Kidney epithelial cell (primary cell): ENCODE measurements at places on chromosomes 3 and 15. TPM values are rescaled to one million over a fixed set of nuclear protein-coding genes. Genes with fewer than 3 reads are reported as not detected.

Gene SLC22A13
- total RNA-seq, result 0.34 TPM in 1 of 2 replicates, not detected in the other

Gene EPHA6
- total RNA-seq, result not detected in 2 replicates

Gene CTXN2
- 0.14 TPM in 1 of 2 replicates, not detected in the other for total RNA-seq

Gene SNX22
- 0.14 and 1.0 TPM in 2 replicates for total RNA-seq

GRCh38 chr3:42094128-42094527 lies 3.0 kb downstream of the TRAK1 start:
- no peak for DNase-seq

DNA sequence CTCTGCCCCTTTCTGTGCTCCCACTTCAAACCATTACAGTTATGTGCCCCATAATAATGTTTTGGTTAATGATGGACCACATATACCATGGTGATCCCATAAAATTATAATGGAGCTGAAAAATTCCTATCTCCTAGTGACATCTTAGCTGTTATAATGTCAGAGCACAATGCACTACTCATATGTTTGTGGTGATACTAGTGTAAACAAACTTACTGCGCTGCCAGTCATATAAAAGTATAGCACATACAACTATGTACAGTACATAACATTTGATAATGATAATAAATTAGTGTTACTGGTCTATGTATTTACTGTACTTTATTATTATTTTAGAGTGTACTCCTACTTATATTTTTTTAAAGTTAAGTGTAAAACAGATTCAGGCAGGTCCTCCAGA lies 45.6 kb upstream of the TCAIM start:
- DNase-seq, result no peak

DNA sequence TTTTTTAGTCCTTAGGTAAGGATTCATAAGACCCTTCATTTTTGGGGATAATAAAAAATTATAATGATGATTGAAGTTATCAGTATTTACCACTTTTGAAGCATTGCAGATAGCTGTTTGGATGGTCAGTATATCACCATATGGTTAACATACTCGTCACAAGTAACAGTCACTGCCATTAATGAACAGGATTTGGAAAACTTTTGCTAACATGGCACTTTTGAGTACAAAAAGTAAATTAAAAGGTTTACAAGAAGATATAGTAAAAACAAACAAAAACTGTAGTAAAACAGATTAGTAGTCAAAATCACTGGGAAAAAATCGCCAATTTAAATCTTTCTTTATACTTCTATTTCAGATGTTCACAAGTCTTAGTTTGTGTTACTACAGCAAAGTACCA lies 37.8 kb upstream of the ST3GAL6 start:
- DNase-seq, result no peak

DNA sequence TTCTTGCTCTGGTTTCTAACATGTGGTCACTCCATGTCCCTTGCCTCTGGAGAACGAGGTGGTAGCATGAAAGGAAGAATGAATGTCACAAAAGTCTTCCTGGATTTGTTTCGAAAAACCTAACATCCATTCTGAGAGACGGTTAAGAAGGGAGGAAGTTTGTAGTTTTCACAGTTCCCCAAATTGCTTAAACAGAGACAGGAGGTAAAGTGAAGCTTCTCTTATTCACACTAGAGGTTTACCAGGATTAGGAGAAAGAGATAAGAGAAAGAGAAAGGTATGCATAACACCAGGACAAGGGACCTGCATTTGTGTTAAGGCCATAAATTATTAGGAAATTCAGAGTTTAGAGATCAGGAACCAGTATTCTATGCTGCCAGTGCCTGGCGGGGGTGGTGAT lies 228.1 kb downstream of the CPNE4 start:
- no peak for DNase-seq

DNA sequence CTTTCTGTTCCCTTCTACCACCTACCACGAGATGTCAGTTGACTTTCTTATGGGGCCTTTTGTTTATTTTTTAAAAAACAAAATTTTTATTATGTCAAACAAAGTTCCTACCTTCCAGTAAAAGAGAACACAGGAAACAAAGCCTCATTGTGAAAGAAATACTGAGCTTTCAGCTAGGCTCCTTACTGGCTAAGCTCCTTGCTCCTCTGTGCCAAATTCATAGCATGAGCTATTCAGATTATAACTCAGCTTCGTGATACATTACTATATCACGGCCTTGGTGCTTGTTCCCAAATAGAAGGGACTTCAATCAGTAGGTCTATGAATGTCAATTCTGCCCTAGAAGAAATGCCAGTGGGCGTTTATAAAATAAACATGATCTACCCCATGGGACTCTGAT lies 145.8 kb upstream of the CHRM5 start:
- DNase-seq, result no peak
